ENCODE measurements at places on chromosomes 16 and 17.

DNA sequence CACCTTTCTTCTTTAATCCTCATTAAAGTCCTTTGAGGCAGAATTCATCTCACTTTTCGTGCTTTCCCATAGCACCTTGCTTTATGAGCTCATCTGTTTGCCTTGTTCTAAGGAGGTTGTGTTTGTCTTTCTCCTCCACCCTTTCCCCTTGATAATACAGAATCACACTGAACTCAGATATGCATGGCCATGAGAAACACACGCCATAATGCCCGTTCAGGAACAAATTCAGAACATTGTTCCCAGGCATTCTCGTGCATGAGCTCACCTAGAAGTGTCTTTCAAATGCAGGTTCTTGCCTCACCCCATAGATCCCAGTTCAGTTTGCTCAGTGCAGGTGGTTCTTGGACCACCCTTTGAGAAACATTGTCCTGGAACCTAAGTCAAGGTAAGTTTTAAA is 71.1 kb downstream of the TMEM114 start:
- no peak for DNase-seq

- DNase-seq = peak; percentile 59
Measured at GRCh38 chr16:54930005-54930868, at the start of gene IRX5. Gene IRX5 (plus strand): TSS chr16:54930865. CDS start chr16:54931199, 334 bp downstream.

GRCh38 chr16:84874004-84874435 is 54.2 kb downstream of the CRISPLD2 start:
- no peak for DNase-seq

GRCh38 chr17:68343976-68344375 is 52.7 kb downstream of the ARSG start:
- DNase-seq = no peak

DNA sequence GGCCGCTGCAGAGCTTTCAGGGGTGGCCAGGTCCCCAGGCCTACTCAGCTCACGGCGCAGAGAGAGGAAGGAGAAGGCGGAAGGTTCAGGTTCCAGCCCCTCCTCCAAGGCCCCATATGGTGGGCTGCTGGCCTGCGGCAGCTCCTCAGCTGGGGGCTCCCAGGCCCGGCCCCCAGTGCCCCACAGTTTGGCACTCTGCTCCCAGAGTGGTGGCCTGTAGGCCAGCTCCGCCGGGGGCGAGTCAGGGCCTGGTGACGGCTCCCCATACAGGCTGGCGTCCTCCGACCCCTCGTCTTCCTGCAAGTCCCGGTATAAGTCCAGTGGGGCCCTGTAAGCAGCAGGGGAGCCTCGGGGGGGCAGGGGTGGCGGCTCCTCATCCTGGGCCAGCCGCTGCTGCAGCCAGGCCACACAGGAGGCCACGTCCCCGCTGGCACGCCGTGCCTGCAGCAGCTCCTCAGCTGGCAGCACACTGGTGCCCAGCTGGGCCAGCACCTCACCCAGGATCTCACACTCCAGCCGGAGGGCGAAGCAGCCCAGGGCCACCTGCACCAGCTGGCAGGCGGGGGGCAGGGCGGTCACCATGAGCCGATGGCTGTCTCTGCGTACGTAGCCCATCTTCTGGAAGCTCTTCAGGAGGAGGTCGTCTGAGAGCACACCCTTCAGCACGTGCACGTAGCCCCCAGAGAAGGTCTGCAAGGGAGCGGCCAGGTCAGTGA is 3.7 kb downstream of the SPATA2L start:
- DNase-seq = no peak

DNA sequence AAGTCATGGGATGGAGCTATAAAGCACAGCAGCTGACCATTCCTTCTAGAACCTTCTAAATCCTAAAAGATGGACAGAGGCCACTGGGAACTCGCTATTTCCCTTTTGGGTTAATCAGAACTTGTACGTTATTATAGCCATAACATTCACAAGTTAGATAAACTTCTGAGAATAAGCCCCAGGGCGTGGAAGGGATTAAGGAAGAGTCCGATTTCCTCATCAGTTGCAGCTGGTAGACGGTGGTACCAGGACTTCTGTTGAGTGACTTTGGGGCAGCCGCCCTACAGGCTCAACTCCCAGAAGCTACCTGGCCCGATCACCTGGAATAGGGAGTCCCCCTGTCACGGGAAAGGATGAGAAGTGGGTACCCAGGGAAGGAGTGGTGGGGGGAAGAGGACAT is 370.1 kb upstream of the ZFHX3 start:
- DNase-seq = no peak

- DNase-seq = peak; percentile 68
Measured at GRCh38 chr17:51685287-51685909, 425.1 kb downstream of the UTP18 start.
